ENCODE measurements at places on chromosomes 2 and 18.

DNA sequence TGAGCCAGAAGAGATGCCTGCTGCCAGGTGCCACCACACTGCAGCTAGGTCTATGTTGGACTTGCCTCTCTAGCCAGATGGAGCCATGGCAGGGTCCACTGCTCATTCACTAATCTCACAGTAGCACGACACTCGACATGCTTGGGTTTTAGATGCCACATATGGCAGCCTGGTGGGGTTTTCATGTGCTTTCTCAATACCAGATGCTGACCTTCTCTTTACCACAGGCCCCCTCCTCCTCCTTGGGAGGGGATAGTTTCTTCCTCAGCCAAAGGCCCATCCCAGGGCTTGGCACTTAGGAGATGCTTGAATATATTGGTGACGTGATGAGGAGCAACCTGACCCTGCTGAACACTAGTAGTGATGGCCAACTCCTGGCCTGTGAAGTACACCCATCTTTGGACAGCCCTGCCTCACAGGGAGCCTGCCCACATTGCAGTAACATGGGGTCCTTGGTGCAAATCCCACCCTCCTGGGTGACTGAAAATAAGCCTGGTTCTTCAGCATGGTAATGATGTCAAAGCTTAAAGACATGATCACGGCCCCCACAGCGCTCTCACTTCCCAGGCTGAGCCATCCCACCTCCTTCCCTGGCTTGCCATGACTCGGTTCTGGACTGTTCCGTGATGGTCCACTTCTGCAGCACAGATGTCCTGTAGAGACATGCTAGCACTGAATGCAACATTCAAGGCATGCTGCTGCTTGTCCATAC is 227.5 kb downstream of the SH3RF3 start:
- DNase-seq: no peak

DNA sequence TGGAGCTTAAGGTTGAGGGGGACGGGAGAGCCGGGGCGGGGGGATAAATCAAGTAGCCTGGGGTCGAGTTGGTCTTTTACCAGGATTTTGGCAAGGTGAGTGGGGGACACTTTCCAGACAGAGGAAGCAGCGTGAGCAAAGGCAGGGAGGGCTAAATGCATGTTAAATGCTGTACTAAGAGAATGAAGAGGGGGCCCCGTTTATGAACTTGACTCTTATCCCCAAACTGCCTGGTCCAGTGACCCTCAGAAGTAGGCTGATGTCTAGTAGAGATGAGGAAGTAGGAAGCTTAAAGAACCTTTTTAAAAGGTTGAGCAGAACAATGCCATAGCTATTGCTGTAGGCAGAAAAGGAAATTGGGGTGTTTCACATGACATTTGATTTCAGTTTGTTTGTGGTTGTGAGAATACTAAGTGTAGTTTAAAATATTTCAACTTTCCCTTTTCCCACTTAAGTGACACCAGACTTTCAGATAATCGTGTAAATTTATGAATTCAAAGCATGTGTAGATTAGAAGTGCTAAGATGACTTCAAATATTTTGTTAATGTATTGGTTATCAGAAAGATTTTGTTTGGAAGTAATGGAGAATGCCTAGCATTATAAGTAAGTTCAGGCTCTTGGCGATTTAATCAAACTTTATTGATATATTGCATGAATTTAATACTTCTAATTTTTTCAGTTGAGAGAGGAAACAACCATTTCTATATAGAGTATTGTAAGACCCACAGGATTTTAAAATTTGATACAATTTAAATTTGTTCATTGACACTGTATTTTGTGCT is 1.8 kb downstream of the REL start:
- DNase-seq: peak; percentile 58

GRCh38 chr2:135151615-135152014 is 99.5 kb downstream of the RAB3GAP1 start:
- DNase-seq: no peak

DNA sequence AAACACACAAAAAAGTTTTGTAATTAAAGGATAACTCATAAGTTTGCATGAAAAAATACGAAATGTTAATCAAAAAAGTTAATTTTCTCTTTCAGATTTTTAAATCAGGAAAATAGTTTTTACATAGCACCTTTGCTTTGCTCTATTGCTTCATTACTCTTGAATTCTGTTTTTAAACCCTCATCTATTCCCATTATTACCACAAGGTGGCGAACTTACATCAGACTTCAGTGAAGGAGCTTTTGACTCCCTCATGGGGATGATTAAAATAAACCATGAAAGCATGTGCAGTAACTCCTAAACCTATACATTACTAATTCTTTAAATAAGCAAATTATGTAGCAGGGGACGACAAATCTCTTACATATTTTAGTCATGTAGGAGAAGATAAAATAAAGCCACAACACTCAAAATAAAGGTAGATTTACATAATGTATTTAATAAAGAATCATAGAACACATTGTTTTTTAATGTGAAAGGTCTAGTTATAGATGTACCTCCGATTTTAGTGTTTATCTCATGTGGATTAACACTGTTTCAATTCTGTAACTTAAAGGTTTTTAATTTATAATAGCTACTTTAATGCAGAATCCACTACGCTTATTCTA is 105.2 kb downstream of the NETO1 start:
- peak; percentile 24 for DNase-seq

- no peak for DNase-seq
These were observed 6.2 kb downstream of the GLI2 start for GRCh38 chr2:120741571-120742561.

DNA sequence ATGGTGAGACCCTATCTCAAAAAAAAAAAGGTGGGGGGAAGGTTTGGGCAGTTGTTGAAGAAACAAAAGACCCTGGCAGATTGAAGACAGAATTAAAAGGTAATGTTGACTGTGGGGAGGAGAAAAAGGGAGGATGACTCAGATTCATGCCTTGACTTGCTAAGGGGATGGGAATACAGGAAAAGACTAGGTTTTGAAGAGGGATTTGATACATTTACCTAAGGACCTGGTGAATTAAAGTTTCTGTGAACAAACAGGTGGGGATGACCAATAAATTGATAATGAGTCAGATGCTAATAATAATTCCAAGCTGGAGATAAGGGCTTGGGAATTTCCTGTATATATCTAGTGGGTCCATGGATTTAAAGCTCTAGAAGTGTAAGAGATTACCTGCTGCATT is 27.6 kb downstream of the TTR start:
- DNase-seq: no peak
